ENCODE measurements at places on chromosomes 11 and 22.

- no peak for DNase-seq
Measured at GRCh38 chr22:20402960-20403778, 9.2 kb downstream of the ZNF74 start.

DNA sequence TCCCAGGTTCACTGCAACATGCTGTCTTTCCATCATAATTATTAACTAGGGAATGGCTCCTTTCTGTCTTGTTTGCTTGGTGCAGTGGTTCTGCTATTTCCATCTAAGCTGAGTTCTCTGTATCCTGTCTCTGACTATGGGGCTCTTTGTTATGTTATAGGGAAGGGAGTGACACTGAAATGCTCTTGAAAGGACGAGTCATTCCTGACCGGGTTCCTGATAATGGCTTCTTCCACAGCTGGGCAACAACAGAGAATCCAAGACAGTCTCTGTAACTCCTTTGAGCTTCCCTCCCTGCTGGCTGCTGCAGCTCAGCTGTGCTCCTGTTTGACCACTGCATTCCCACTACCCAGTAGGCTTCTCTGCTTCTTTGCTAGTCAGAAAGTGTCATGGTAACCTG lies 24.1 kb downstream of the OR2AT4 start:
- no peak for DNase-seq

DNA sequence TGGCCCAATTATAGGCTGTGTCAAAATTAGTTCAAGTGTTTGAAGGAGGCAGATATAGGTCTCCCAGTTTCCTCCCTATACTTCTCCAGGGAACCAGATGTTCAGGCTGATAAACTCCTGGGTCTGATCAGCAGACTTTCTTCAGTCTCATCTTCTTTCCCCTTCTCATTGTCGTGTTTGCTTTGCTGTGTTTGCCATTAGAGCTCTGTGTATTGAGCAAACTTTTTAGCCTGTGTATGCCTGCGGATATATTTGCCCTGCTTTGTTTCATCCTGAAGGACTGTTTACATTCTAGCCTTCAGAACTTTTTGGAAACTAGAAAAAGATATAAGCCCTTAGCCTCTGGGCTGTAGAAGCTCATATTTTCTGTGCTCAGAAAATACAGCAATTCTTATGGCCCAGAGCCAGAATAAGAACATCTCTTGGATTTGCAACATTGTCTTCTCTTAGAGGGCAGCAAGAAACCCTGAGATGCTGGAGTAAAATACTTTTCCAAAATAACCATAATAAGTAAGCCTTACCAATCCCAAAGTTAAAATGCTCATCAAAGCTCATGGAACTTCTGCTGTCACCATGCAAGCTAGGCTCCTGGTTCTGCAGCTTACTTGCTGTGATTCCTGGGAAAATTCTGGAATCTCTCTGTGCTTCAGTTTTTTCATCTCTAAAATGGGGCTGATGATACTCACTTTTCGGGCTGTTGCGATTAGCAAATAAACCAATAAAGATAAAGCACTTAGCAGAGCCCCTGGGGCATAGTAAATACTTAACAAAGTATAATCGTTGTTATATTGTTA lies 34.1 kb upstream of the ME3 start:
- DNase-seq: no peak

GRCh38 chr11:34155057-34155756 lies 49.8 kb downstream of the NAT10 start:
- no peak for DNase-seq

GRCh38 chr11:114044042-114044871 lies 15.3 kb upstream of the ZBTB16 start:
- no peak for DNase-seq

- no peak for DNase-seq
Measured at GRCh38 chr22:19878461-19879245, 24.0 kb upstream of the GNB1L start.

DNA sequence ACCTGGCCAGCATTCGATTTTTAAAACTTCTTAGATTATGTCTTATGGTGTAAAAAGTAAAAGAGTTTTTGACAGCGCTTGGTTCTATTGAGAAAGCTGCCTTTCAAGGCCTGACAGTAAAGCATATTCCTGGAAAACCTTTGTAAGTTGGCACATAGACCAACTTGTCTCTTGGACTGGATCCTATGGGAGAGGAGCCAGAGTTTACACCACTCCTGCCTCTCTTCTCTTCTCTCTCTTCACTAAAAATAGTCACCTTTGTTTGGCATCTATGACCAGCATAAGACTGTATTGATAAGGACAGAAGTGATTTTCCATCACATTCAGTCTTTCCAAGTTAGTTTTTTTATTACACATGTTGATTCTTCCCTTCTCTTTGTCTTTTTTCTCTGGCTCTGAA lies 33.7 kb downstream of the CSRP3 start:
- DNase-seq: no peak

DNA sequence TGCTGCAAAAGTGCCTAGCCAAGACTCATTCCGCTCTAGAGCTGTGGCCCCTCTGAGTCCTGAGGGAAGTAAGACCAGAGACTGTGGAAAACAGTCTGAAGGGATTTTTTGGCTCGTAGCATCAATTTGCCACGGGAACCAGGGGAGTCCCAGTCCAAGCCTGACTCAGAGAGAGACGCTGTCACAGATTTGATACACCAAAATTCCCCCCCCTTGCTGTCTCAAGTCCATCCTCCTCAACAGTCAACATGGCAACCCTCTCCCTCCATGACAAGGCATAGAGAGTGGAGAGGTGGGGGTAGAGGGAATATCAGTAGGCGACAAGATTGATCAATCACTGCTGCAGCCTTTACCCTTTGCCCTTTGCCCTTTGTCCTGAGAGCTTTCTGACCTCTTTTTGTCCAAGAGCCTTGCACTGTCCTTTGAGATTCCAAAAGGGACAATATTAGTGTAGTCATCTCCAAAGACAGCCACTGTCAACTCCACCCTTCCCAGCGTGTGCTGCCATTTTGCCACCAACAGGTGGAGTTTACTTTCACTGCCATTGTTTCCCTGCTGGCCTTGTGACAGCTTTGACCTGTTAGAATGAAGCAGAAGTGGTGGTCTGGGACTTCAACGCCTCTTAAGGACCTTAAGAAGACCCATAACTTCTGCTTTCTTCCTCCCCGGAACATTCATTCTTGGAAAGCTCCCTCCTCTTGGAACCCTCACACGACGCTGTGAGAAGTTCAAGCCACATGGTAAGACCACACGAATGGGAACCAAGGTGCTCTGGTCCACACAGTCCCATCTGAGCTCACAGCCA lies 7.3 kb downstream of the SLC15A3 start:
- no peak for DNase-seq

DNA sequence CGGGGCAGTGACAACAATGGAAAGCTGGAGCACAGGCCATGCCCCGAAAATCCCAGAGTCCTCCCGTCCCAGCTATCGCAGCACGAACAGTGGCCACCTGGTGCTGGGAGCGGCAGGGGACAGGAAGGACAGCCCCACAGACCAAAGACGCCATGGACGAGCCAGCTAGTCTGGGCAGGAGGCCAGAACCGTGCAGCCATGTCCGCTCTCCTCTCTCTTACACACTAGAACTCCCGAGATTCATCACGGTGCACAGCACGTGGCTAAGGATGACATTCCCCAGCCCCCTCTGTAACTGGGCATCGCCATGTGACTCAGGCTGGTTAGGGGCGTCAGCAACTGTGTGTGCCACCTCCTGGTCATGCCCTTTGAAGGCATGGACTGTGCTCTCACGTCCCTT lies 4.6 kb downstream of the CDPF1 start:
- DNase-seq: no peak

GRCh38 chr22:37529652-37530345 lies 10.6 kb upstream of the CARD10 start:
- DNase-seq: no peak

DNA sequence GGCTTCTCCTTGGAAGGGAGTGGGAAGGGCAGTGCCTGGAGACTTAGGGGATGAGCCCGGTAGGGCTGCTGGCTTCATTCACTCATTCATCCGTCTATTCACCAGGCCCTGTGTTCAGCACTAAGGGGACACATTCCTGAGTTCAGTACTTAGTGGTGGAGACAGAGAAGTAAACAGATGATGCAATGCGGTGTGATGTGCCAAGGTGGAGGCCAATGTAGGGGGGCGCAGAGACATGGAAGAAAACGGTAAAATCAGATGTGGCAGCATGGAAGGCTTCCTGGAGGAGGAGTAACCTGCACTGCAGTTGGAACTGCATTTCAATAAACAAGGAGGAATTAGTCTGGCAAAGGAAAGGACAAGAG lies 21.3 kb downstream of the GRIK4 start:
- DNase-seq: no peak

- peak; percentile 48 for DNase-seq
Measured at GRCh38 chr11:88179141-88179540, 3.9 kb upstream of the RAB38 start.

- no peak for DNase-seq
Measured at GRCh38 chr11:12925520-12925919, 83.6 kb upstream of the RASSF10 start.

GRCh38 chr11:119117004-119117706 lies 4.2 kb upstream of the HINFP start:
- no peak for DNase-seq

DNA sequence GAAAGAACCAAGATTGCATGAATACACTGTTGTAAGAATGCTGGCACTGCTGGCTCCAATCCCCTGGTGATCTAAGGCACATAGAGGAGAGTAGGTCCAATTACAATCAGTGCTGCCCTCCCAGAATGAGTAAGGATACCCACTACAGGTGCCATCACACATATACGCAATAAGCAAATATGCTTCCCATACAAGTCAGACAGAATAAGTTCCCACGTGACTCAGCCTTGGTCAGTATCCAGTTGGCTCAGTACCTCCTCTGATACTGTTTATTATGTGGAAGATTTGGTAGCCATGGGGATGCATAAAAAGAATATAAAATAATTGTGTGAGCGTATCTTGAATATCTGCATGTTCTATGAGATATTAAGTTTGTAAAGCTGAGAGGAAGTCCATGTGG lies 8.9 kb upstream of the OR2D3 start:
- no peak for DNase-seq

DNA sequence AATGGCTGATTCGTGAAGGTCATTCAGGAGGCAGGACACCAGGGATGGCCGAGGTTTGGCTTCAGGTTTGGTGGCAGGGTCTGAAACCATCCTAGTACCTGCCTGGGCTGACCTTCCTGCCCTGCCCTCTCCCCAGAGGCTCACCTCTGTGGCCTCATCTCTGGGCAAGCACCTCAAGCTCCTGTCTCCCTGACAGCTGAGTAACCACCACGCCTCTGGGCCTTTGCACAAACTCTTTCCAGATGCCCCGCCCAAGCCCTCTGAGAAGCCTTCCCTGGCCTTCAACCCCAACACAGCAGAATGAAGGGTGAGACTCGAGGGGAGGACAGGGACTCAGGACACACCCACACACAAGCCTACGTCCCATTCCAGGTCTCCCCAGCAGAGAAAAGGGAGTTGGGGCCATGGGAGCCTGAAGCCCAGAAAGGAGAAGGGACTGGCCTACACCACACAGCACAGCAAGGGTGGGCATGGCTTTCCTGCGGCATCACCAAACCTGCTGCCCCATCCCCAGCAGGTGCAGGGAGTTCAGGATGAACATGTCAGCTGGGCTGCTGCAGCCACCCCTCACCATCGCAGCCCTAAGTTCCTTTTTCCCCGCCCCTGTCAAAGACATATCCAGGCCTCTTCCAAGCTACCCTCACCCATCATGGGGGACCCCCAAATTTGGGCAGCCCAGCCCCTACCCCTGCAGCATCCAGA lies 2.4 kb downstream of the SHISA8 start:
- no peak for DNase-seq

All from NCI-H226 (cell line).